ENCODE measurements at places on chromosomes 6 and 20. TPM values are rescaled to one million over a fixed set of nuclear protein-coding genes. Genes with fewer than 3 reads are reported as not detected.

- DNase-seq: no peak
Observed at GRCh38 chr6:33453393-33454008, 875 bp upstream of the ZBTB9 start.

- DNase-seq: no peak
Observed at GRCh38 chr6:10580570-10580969, 59.4 kb downstream of the GCNT2 start.

- no peak for DNase-seq
Observed at GRCh38 chr20:63829945-63830835, 874 bp downstream of the ZBTB46 start.

Gene GNAS-AS1
- total RNA-seq: 0.33 TPM

Gene TMEM239
- total RNA-seq: under 0.01 TPM

Gene GSTA2
- total RNA-seq: not detected

Gene ENPP1
- 13.1 TPM for total RNA-seq

DNA sequence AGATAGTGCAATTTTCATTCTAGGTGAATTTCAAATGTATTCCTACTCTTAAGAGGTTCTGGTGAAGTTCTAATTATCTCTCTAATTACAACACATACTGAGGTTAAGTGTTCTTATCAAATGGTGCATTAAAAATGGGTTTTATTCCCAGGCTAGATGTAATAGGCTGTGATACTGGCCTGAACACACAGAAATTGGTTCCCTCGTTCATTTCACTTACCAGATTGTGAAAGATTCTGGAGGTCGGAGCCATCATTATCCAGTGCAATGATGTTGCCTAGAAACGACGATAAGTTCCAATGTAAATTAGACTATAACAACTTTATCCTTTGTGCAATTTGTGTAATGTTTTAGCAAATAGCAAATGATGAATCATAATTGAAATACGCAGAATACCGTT, 172.6 kb upstream of the SOX4 start:
- DNase-seq: no peak

GRCh38 chr6:111091987-111092386, 4.7 kb downstream of the SLC16A10 start:
- DNase-seq: no peak

All from fibroblast of lung (primary cell).